ENCODE measurements at places on chromosomes 3 and 15.

GRCh38 chr3:85939074-85939482 lies 980.3 kb downstream of the CADM2 start:
- DNase-seq: no peak

DNA sequence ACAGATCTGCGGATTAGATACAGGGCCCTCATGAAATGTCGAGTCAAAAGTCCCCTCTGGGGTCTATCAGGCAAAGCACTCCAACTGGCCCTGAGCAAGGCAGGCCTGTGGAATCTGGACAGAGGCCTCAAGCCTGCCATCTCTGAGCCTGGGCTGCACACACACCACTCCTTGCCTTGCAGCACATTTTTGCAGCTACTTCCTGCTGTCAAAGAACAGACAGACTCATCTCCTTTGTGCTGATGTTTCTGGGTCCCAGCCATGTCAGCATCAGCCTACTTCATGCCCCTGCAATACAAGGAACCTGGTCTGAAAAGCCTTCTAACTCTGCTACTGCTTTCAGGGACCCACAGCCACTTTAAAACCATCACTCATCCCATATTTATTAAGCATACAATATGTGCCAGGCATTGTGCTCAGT lies 60.6 kb upstream of the IL12A start:
- DNase-seq: no peak

DNA sequence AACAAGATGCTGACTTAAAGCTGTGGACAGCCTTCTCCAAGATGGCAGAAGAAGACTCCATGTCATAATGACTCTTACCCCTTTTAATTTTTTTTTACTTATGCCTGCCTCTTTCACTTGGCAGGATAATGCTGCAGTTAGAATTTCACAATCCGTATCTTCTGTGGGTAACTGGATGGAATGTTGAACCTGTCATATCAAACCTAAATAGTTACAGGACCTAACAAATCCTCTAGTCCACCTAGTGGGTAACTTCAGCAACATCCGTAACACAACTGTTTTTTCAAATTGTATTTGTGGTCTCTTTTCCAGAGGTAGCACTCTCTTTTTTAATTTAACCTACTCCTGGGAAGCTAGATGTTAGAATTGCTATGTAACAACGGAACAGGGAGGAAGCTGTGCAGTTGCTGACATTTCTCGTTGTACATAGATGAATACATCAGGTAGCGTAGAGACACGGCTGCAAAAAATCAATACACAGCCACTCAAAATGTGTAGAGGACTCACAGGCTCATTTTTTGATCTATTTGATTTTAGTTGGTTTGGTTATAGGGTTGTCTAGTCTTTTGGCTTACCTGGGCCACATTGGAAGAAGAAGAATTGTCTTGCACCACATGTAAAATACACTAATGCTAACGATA lies 43.9 kb upstream of the TRPM1 start:
- DNase-seq: no peak

DNA sequence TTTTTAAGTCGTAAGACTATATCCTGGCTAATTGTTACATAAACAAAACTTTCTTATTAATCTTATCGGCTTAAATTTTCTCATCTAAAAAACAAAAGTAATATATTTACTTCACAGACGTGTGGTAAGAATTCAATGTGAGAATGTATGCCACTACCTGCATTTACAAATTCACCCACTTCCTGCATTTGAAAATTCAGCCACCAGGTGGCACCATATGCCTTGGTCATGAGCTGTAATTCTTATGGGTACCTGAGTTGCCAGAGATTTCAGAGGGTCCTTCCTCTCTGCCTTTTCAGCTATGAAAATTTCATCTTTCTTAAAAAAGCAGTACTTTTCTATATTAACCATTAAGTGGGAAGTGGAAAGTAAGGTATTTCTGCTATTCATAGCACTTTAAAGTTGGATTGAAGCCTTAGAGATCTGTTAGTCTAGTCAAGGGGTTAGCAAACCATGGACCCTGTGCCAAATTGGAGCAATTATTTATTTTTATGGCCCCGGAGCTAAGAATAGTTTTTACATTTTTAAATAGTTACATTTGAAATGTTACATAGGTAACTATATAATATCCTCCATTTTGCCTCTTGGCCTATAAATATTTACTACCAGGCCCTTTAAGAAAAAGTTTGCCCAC lies 127.8 kb downstream of the HCN4 start:
- DNase-seq: peak; percentile 77

GRCh38 chr15:76190751-76191538 lies 120.3 kb downstream of the ETFA start:
- DNase-seq: peak; percentile 90

DNA sequence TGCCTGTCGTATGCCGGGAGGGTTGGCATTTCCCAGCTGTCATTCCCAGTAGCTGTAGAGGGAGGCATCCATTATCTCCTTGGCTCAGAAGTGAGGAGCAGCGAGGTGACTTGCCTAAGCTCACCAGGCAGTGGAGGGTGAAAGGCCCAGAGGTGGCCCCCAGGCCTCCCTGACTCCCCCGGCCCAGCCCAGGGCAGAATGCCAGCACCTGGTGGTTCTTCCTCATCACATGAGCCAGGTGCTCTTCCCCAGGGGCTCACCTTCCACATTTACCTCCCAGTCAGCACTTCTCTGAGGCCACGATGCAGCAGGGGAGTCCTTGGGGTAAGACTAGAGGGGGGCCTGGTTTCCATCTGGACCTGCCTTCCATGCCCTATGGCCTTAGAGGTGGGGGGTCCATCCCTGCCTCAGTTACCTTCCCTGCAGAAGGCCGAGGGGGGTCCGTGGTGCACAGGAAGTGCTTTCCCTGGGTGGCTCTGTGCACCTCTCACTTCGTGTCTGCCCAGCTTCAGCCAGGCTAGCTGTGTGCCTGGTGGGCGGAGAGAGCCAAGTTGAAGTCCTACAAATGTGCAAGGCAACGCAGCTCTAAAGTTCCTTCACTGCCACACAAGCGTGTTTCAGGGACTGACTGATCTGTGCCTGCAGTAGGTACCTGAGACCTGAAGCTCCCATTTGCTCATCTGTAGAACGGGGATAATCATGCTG lies 70.3 kb upstream of the PLXNA1 start:
- DNase-seq: no peak

- DNase-seq: no peak
Measured at GRCh38 chr3:104870276-104870675, 496.4 kb upstream of the ALCAM start.

DNA sequence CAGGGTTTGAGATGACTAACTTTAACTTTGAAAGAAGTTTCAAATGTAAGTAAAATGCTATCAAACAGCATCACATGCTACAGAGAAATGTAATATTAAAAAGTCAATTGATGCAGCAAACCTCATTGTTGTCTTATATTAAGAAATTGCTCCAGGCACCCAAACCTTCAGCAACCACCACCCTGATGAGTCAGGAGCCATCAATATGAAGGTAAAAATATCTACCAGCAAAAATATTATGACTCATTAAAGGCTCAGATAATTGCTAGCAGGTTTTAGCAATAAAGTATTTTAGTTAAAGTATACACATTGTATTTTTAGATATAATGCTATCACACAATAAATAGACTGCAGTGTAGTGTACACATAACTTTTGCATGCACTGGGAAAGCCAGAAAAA lies 746.3 kb downstream of the ZPLD1 start:
- no peak for DNase-seq

DNA sequence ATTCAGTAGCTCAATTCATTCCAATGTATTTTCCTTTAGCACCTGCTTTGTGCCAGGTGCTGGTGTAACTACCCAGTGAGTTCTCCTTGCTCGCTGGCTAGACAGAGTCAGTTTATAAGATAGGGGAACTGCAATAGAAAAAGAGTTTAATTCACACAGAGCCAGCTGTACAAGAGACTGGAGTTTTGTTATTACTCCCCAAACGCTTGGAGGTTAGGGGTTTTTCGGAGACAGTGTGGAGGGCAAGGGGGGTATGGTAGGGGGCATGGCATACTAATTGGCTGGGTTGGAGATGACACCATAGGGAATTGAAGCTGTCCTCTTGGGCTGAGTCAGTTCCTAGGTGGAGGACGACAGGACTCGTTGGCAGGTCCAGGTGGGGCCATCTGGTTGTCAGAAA lies 5.4 kb upstream of the CFAP91 start:
- no peak for DNase-seq

DNA sequence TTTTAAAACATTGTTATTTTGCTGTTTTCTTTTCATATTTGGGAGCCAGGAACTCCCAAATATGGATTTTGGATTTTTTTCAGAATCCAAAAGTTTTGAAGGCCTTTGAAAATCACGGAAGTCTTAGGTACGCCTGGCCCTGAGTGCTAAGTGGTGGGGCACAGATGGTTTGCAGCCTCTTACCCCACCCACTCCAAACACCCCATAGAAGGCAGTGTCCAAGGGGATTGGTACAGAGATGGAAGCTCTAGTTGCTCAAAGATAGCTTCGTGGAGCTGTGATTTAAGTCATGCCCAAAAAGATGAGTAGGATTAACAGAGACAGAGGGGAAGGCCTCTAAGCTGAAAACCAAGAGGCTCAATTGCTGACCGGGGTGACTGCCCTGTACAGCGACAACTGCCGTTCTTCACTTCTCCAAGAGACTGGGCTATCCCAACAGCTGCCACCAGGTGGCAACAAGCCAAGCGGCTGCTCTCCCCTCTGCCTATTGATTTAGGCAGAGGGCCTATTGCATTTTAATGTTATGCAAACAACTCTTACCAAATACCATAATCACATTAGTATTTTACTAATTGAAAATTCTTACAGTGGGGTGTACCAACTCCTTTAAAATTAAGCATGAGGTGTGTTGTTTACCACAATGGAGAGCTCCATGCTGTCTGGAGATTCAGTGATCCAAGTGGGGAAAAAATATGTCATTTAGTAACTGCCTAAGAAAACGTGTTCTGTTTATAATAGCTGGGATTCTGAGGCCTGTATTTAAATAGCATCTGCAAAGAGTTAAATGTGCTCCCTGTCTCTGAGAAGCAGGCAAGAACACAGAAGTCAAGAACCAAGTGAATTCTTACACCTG lies 64.0 kb upstream of the C15orf61 start:
- peak; percentile 69 for DNase-seq

GRCh38 chr3:117580806-117581205 lies 871.2 kb downstream of the TUSC7 start:
- DNase-seq: no peak

- no peak for DNase-seq
Measured at GRCh38 chr3:68295457-68295856, 636.9 kb downstream of the TAFA4 start.

GRCh38 chr3:20975188-20975651 lies 775.8 kb downstream of the ZNF385D start:
- no peak for DNase-seq

DNA sequence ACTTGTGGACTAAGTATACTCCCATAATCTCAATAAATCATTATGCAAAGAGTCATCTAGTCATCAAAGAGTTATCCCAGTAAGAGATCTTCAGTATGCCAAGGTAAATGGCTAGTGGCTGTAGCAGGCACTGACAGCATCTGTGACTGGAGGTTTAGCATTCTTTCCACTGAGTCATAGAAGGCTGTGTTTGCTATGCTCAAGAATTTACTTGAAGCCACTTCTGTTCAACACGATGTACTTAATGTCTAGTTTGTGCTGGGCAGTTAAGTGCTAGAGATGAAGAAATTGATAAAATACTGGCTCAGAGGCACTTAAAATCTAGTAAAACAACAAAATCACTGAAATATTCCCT lies 13.0 kb downstream of the ZBED2 start:
- no peak for DNase-seq

DNA sequence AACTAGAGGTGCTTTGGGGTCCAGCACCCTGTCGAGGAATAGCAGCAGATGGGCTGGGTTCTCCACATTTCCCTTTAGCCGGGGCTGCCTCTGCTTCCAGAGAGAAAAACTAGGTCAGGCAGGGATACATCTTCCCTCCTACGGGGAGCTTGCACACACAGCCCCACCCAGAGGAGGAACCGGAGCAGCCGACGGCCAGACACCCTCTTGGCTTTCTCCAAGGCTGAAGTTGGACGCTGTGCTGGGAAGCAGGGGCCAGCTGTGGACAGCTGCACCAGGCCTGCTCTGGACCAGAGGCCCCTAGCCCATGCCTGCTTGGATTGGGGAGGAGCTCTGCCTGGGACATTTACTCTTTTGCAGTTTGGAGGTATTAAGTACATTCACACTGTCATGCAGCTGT lies 44.7 kb upstream of the NR2C2 start:
- DNase-seq: peak; percentile 55

GRCh38 chr15:94230883-94231722 lies at the start of gene MCTP2:
TSS of gene MCTP2 (plus strand) at chr15:94231561. CDS start at chr15:94298266, 66,705 bp downstream.
- DNase-seq: peak; percentile 93

DNA sequence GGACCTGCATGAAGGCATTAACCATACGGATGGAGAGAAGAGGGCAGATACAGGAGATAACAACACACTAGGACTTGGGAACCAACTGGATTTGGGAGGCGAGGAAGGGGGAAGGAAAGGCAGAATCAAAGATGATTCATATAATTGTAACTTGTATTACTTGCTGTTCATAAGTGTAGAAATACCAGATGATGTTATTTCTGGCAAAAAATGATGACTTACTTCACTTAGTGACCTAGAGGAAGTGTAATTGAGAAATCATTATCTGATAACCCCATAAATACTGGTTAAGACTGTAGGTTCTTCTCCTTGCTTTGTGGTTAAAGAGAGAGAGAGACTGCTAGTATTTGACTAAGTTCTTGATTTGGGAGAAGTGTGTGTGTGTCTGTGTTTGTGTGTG lies 50.5 kb upstream of the GK5 start:
- no peak for DNase-seq

DNA sequence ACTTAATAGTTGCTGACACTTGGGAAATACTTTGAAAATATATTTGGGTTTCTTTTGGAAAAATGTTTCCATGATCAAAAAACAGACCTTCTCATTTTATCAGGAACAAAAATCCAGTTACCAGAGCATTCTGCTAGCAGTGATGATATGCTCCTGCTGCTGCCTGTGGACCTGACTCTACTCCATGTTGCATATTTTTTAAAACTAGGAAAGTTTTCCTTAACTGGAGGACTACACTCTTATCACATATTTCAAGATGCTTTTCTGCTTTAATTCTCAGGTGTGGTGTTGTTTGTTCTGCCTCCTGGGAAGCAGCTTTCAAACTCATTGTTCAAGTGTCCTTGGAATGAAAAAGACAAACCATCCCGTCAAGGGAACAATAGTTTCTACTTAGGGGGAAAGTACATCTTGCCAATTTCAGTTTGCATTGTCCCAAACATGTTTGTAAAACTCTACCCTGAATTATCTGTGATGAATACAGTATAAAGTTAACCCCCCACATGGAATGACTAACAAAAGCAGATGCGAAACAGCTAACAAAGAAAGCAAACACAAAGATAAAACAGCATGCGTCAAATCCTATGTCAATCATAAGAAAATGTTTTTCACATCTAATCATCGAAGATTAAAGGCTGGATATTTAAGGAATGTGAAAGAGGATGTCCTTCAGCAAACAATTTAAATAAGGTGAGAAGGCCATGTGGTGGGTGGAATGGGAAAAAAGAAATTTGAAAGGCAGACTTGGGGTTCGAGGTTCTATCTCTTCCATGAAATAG lies 40.1 kb upstream of the PSMD6 start:
- no peak for DNase-seq

DNA sequence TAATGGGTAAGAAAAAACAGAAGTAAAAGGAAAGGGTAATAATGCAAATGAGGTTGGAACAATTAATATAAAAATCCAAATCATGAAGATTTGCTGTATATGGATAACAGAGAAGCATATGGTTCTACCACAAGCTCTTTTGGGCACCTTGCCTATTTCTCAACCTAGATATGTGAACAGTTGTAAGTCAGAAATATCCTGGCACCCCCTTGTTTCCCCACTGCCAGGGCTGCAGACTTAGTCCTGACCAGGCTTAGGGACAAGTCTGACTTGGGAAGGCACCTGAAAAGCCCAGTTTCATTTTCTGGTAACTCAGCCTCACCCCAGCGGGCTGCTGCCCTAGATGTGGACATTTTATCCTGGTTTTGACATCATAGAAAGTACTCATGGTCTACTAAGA lies 183.2 kb upstream of the STAC start:
- no peak for DNase-seq

- no peak for DNase-seq
Measured at GRCh38 chr3:139716908-139717485, 39.2 kb upstream of the NMNAT3 start.

All from left colon (tissue), 2 donors.